ENCODE measurements at places on chromosomes 11 and 22. TPM values are rescaled to one million over a fixed set of nuclear protein-coding genes. Genes with fewer than 3 reads are reported as not detected.

DNA sequence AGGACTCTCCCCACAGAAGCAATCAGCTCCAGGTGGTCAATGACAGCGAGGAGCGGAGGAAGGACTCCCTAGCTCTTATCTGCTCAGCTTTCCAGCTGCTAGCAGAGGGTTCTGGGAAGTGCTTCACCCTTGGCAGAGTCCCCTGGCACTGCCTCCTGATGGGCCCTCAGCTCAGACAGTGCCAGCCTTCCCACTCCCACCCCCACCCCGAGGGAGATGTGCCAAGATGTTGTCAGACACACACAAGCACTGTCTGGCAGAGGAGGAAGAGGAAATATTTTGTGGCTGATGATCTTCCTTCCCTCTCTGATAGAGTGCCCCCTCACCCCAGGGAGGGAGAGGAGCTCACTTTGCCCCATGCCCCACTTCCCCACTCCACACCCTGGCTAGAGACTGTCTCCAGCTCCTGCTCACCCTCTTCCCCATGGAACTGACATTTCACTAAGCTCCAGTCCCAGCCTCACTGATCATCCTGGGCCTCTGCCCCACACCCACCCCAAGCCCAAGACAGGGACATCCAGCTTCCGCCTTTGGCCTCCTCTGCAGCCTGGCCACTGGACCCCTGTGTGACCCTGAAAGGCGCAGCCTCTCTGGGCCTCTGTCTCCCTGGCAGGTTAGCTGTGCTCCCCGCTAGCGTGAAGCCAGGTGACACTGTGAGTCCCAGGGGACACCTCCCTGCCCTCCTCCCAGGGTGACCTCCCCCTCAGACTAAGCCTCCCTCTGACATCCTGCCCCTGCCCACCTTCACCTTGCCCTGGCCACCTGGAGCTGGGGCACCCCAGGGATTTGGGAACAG is 44.5 kb downstream of the SLCO2B1 start:
- DNase-seq: no peak

Gene ACTN3
- total RNA-seq: not detected

Gene MPZL3
- 6.0 TPM for total RNA-seq

DNA sequence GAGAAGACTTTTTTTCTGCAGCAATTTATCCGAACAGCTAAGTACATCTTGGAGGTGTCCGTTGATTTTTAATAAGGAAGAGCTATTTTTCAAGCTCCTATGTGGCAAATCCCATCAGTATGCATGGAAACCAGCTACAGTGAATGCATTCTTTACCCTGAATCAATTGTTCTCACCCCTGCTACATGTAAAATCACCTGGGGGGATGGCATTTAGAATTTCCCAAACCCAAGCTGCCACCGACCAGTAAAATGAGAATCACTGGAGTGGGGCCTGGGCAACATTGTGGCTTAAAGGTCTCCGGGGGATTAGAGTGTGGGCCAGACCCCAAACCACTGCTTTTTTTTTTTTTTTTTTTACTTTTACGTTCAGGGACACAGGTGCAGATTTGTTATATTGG is 2.8 kb upstream of the ZNF195 start:
- DNase-seq: no peak

- DNase-seq: no peak
Observed at GRCh38 chr11:67270256-67271204, 4.3 kb downstream of the GRK2 start.

Gene C22orf15
- not detected for total RNA-seq

DNA sequence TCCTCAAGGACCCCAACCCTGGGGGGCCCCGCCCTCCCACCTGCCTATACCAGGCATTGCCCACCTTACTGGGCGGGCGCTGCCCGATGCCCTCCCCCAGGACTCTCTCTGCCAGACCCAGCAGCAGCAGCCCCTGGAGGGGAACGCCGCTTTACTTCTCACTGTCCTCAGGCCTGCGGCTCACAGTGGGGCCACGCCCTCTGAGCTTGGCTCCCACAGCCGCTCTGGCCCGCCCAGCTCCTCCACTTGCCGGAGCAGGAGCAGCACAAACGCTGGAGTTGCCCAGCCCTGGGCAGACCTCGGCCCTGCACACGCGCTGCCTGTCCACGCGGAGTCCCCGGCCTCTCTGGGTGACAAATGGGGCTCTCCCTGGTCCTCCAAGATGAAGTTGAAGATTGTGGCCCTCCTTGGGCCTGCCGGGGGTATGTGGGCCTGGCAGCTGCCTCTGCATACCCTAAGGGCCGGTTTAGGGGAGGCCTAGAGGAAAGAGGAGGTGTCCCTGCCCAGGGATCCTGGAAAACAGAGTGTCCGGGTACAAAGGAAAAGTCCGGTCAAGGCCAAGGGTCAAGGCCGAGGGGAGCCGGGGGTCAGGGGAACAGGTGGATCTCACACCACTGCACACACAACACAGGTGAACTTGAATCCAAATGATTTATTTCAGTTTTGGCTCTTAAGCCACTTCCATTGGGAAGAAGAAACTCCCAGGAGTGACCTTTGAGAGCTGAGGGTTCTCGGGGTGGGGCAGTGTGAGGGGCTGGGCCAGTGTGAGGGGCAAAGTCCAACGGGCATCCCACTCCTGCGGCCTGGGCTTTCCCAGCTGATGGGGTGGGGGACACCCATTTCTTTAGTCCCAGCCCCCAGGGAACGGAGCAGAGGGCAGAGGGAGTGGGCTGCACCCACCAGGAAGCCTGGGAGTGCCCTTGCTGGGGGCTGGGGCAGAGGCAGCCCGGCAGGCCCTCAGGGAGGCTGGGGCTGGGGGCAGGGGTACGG is 674 bp upstream of the BAIAP2L2 start:
- DNase-seq: peak; percentile 87

DNA sequence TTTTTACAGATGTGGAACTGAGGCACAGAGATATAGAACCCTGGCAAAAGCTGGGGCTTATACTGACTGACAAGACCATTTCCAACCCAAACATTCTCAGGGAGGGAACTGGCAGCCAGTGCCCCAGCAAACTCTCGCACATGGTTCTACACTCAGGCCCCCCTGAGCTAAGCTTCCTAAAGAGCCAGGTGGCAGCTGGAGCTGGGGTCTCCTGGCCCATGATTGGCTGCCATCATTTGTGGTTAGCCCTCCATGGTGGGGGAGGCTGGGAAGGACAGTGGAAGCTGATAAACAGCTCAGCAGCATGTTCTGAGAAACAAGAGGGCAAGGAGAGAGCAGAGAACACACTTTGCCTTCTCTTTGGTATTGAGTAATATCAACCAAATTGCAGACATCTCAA is at the start of gene RAG1:
TSS of gene RAG1 (plus strand) at position 314 of the 400 bp plus-strand sequence. CDS start 5,298 bp downstream, outside the sequence.
- DNase-seq: no peak

- no peak for DNase-seq
Observed at GRCh38 chr11:65298131-65298535, 16.5 kb upstream of the CDC42EP2 start.

GRCh38 chr22:36966851-36967540 is 52.3 kb downstream of the TST start:
- no peak for DNase-seq

GRCh38 chr22:44665115-44665514 is 36.9 kb upstream of the PRR5 start:
- DNase-seq: no peak

- no peak for DNase-seq
Observed at GRCh38 chr11:80007616-80008015, 566.8 kb upstream of the TENM4 start.

DNA sequence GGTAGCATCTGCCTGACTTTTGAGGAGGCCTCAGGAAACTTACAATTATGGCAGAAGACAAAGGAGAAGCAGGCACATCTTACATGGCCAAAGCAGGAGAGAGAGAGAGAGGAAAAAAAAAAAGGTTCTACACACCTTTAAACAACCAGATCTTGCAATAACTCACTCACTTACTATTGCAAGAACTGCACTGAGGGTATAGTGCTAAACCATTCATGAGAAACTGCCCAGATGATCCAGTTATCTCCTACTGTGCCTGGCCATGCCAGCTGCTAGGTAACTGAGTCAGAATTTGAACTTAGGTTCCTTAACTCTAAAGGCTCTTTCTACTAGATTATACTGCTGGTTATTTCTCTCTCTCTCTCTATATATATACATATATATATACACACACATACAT is 7.3 kb downstream of the HORMAD2 start:
- no peak for DNase-seq

Gene C11orf87
- total RNA-seq: not detected

- no peak for DNase-seq
Observed at GRCh38 chr11:868802-869201, 26.1 kb downstream of the TSPAN4 start.

Gene TRIM48
- not detected for total RNA-seq

Gene CTNND1
- total RNA-seq: 44.3 TPM

DNA sequence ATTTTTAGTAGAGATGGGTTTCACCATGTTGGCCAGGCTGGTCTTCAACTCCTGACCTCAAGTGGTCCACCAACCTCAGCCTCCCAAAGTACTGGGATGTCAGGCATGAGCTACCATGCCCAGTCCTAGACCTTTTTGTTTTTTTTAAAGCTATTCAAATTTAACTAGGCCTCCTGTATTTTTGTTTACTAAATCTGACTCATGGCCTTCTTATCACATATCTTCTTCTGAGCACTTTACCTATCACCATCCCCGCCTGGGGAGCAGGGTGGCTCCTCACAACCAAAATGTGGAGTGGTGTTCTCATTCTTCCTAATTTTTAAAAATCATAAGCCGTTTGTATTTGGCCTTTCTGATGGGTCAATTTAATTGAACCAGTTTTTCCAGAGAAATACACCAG is 92.6 kb downstream of the DBX1 start:
- DNase-seq: no peak

Gene GLB1L3
- not detected for total RNA-seq

- no peak for DNase-seq
Observed at GRCh38 chr11:126341760-126342161, 13.7 kb upstream of the ST3GAL4 start.

Gene MS4A3
- not detected for total RNA-seq

DNA sequence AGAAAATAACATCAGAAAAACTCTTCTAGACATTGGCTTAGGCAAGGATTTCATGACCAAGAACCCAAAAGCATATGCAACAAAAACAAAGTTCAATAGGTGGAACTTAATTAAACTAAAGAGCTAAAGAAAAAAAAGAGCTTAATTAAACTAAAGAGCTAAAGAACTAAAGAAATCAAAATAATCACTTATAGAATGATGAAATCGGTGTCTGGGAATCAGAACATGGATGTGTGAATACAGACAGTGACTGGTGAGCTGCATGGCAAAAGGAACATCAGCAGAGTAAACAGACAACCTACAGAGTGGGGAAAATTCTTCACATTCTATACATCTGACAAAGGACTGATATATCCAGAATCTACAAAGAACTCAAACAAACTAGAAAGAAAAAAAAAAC is 41.4 kb downstream of the ZNF280B start:
- DNase-seq: no peak

- DNase-seq: no peak
Observed at GRCh38 chr11:70578831-70579230, 180.5 kb downstream of the CTTN start.

GRCh38 chr11:46162700-46163099 is 41.4 kb upstream of the PHF21A start:
- no peak for DNase-seq

Gene C22orf31
- total RNA-seq: not detected

Gene SERPINH1
- total RNA-seq: 72.5 TPM

GRCh38 chr11:7892840-7893254 is 38.2 kb downstream of the OR10A6 start:
- DNase-seq: peak; percentile 36

DNA sequence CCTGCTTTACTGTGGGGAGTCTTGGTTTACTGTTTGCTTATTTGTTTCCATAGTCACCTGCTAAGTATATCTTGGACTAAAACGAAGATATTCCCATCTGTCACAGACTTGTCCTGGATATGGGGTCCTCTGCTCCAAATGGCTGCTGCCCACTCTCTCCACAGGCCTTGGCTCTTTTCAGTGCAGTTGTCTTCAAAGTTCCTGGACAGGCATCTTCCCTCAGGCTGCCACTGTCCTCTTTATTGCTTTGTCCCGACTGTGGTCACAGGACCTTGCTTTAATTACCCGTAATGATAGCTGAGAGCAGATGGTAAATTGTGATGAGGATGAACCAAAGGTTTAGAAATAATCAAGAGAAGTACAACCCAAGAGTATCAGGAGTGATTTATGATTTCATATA is 713.9 kb upstream of the CCDC179 start:
- DNase-seq: no peak

Gene ABCC8
- total RNA-seq: not detected

DNA sequence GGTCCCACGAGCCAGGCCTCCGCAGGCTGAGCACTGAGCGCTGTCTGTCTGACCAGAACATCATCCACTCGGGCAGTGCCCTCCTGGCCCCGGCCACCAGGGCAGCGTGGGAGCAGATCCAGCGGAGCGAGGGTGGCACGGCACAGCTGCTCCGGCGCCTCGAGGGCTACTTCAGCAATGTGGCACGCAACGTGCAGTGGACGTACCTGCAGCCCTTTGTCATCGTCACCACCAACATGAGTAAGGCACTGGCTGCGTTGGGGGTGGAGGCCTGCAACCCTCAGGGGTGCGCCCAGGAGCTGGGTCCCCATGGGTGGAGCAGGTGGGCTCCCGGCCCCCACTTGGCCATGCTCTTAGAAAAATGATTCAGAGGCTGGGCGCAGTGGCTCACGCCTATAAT is 49.7 kb upstream of the PRODH start:
- DNase-seq: no peak

GRCh38 chr22:29700900-29701154 is 19.0 kb upstream of the CABP7 start:
- DNase-seq: no peak

DNA sequence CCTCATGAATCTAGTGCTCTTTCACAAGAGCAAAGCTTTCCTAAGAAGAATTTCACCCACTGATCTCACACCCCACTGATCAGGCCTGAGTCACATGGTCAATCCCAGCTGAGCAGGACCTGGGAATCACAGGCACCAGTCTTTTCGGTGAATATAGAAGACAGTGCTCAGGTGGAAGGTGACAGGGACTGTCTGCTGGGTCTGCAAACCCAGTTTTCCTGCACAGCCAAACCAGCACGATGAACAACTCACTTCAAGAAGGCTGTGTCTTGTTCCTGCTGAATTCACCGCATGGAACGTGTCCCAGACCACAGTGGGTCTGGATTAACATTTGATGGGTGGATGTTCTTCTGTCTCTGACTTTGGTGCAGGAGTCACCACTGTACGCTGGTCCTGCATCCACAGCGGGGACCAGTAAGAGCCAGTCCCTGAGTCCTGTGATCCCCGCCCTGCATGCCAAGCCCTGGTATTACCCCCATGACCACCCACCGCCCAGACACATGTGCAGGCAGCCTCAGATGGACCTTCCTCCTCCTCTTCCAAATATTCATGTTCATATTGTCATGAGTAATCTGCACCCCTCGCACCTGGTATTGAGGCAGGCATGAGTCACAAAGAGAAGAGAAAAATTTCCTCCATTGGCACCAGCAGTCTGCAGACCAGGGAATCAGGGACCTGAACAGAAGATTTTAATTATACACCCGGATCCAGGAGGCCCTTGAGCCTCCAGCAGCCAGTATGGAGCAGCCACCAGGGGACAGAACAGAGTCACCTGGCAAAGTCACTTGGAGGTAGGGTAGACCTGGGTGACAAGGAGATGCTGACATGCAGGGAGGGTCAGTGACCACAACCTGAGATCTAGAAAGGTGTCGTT is 8.6 kb upstream of the IGLL5 start:
- no peak for DNase-seq
